ENCODE measurements at places on chromosomes 4 and X. TPM values are rescaled to one million over a fixed set of nuclear protein-coding genes. Genes with fewer than 3 reads are reported as not detected.

The LONRF3 gene
- 0.99 TPM for polyA plus RNA-seq

GRCh38 chr4:169665046-169665737, 44.8 kb downstream of the CLCN3 start:
- no peak for DNase-seq

The SHROOM3 gene
- 38.6 TPM for polyA plus RNA-seq

GRCh38 chrX:41541386-41541785, 94.2 kb downstream of the NYX start:
- no peak for DNase-seq

The TSC22D3 gene
- polyA plus RNA-seq: 124 TPM

- DNase-seq: no peak
These were observed 108.3 kb upstream of the USP9X start for GRCh38 chrX:40976981-40977380.

- no peak for DNase-seq
These were observed 54.1 kb downstream of the C4orf51 start for GRCh38 chr4:145734031-145734430.

The AFF2 gene
- 5.4 TPM for polyA plus RNA-seq

DNA sequence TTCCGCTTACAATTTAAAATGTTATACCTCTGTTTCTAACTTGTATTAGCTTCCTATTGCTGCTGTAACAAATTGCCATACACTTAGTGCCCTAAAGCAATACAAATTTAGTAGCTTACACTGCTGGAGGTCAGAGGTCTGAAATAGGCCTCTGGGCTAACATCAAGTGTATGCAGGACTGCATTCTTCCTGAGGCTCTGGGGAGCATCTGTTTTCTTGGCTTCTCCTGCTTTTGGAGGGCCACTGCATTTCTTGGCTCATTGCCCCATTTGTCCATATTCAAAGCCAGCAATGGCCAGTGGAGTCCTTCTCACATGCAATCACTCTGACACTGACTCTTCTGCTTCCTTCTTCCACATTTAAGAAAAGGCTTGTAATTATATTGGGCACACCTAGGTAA, 639.8 kb upstream of the INTU start:
- no peak for DNase-seq
